ENCODE measurements at places on chromosomes 12 and 14.
A peak's percentile ranks its signal among the peaks of the same experiment; 100 is the strongest.

GRCh38 chr12:104691721-104692556, 235.2 kb downstream of the CHST11 start:
- no peak for DNase-seq

- DNase-seq, result no peak
Observed at GRCh38 chr14:96630281-96630680, 128.1 kb downstream of the PAPOLA start.

GRCh38 chr12:65113621-65114035, 7.5 kb downstream of the WIF1 start:
- DNase-seq, result no peak

GRCh38 chr12:49033611-49034285, 15.2 kb upstream of the PRKAG1 start:
- no peak for DNase-seq

GRCh38 chr12:103495469-103496456, at the start of gene C12orf42:
TSS of gene C12orf42 (minus strand) at chr12:103495968. CDS start at chr12:103478426, 17,542 bp downstream.
- peak; percentile 63 for DNase-seq

DNA sequence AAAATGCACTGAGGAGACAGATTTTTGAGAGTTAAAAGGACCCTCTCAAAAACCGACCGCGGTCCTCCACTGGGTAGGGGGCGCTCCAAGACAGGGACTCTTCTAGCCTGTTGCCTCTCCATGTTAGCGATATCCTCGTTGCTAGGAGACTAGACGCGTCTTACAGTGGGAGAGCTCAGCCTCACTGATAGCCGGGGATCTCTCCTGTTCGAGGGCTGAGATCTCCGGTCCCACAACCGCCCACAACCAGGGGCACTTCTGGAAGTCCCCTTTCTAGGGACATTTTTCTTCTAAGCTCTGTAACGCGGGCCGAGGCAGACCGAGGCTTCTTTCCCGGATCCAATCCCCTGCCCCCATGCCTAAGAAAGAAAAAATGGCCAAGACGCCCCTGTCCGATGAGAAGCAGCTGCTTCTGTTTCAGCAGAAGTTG, 21.3 kb downstream of the FKBP11 start:
- DNase-seq, result peak; percentile 90

DNA sequence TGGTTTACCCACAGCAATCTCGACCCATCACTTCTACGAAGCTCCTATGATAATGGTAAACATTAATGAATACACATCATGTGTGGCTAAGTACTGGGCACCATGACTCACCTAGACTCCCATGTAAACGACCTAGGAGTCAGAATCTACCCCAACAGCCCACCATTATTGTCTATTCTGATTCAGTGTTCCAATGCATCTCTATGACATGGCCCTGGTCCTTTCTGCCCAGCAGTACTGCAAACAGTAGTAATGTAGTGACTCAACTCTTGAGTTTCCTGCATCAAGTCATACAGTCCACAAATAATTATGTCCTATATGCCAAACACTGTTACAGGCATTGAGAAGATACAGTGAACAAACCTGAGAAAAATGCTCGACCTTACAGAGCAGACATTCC, 14.6 kb downstream of the GTF2A1 start:
- no peak for DNase-seq

DNA sequence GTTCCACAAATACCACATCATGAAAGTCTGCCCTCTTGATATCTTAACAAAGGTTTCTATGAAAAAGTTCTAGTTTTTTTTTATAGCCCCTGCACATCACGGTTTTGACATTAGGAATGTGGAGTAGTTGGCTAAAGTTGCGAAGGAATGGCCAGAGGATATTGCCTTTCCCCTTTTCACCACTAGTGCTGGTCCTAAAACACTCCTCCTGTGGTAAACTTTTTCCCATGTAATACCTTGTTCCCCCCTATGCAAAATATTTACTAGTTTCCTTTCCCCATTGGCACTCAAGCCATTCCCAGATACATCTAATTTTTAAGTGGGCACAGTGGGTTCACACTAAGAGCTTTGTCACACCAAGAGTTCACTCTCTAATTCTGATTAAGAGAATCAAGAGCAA, 33.4 kb downstream of the R3HDM2 start:
- DNase-seq, result no peak

DNA sequence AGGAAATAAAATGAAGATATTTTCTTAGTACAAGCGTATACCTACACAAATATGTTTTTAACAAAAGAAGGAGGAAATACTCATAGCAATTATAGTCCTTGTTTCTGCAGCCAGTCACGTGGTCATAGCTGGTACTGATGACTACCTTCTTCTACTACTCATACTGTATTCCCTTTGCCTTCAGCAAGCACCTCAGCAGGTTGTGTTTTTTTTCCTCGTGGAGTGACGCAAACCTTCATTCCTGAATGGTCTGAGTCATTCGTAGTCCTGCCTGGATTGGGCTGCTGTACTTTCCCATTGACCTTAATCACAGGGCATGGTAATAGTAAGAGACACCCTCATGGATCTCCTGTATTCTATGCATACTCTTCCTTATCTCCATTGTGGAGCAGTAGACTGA, 25.7 kb upstream of the SLC16A7 start:
- DNase-seq, result no peak
